ENCODE measurements at places on chromosomes 12 and 14.

- DNase-seq: no peak
Measured at GRCh38 chr14:44420226-44420625, 86.9 kb downstream of the FSCB start.

- DNase-seq: no peak
Measured at GRCh38 chr14:68518166-68518565, 274.7 kb downstream of the ZFP36L1 start.

DNA sequence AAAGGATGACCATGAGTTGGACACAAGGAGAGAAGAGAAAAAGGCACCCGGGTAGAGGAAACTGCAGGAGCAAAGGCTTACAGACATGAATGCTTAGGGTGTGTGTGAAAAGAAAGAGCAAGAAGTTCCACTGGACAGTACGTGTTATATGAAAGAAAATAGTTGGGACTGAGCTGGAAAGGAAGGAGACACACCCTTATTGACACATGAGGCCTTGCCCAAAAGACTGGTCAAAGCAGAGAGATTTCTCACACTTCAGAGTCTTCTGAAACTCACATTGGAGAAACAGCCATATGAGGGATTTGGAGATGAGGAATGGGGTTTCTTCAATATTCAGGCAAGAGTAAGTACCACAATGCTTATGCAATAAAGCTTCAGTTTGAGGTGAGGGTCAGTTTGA, 56.0 kb downstream of the TTC9 start:
- no peak for DNase-seq

GRCh38 chr14:80751285-80751684, 190.3 kb downstream of the CEP128 start:
- no peak for DNase-seq
